LNCaP clone FGC (cell line): ENCODE measurements at places on chromosomes 7 and 10.

DNA sequence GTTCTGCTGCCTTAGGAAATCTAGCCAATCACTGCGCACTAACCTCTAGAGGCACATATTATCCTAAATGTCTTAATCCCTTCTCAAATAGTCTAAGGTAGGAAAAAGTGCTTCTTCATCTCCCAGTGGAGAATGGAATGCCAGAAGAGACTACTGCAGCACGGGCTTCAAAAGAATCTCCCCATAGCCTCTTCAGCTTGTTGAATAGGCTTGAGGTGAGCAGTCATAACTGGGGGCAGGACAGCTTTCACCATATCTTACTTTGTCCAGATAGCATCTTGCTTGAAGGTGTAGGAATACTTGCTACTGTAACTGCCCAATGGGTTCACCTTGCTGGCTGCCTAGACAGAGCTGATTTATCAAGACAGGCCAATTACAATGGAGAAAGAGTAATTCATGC is 88.8 kb downstream of the MBL2 start:
- DNase-seq, result no peak

DNA sequence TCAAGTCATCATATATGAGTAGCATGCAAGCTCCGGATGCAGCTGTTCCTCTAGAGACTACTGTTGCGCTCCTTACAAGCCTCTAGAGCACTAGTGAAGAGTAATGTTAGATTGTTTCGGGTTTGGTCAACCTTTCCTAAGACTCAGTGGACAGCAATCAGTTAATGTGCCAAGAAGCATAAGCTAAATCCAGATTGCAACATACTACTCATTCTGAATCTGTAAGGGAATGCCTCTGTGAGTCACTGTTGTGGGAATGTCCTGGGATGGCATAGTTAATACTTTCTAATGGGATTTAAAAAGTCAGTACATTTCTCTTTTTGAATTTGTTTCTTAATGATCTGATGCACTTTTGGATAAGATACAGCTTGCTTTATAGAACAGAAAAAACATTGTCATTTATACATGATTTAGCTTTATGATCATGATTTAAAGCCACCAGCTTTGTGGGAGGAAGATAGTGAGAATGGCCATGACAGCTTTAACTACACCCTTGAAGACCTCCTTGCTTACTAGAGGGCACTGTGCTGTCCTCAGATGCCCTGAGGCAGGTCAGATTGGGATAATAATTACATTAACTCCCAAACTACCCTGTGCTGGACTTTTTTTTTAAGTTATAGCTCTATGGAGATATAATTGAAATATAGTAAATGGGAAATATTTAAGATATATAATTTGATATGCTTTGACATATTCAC is 138.4 kb downstream of the SDK1 start:
- DNase-seq, result no peak

DNA sequence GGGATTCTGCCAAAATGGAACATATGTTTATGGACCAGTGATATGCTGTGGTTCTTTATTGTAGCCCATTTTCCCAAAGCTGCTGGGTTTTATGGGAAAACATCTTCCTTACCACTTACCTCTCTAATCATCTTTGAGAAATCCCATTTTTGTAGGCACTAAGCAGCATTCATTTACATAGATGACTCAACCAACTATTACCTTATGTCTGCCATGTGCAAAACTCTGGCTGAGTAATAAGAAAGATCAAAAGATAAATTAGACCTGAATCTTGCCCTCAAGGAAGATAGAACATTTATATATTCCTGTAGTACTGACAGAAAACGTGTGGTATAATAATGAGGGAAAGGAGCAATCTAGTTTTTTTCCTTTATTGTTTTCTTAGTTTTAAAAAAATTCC is 24.3 kb downstream of the CBLL1 start:
- DNase-seq, result no peak

- no peak for DNase-seq
Measured at GRCh38 chr10:99412099-99412498, 18.3 kb downstream of the GOT1 start.

DNA sequence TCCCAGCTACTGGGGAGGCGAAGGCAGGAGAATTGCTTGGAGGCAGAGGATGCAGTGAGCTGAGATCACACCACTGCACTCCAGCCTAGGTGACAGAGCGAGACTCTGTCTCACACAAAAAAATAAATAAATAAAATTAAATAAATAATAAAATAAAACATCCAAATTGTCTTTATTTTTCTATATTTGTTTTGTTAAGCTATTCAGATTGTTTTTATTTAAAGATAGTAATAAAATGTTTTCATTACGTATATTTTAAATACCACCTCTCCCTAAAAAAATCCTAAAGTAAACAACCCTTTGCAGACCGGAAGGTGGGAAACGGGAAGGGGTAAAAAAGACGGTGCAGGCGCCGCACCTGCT is 70.7 kb upstream of the TNRC18 start:
- DNase-seq, result no peak

DNA sequence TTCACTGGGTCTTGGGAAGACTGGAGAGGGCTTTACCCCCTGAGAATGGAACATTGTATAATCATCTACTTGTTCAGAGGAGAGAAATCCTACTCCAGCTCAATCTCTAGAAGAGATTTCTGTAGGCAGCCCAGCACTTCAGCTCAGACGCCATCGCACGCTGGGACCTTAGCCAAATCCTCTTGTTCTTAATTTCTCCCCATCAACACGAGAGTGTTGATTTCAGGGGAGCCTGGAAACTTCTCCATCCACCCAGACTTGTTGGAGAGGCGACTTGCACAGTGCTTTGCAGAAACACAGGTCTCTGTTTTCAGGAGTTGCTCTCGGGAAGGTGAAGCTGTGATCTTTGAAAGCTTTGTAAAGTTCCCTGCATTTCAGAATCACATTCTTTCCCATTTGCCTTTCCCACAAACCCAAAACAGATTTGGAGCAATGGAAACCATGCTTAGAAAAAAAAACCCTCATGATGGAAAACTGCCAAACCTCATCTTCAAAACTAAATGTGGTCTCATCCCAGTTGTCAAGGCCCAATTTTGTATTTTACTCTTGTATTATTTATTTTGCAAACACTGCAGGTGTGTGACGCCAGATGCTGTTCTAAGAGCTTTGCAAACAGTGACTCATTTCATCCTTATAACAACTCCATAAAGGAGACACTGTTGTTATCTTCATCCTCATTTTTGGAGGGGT is 60.9 kb downstream of the CALML3 start:
- no peak for DNase-seq

- peak; percentile 17 for DNase-seq
Measured at GRCh38 chr7:120110169-120110568, 162.8 kb upstream of the KCND2 start.

DNA sequence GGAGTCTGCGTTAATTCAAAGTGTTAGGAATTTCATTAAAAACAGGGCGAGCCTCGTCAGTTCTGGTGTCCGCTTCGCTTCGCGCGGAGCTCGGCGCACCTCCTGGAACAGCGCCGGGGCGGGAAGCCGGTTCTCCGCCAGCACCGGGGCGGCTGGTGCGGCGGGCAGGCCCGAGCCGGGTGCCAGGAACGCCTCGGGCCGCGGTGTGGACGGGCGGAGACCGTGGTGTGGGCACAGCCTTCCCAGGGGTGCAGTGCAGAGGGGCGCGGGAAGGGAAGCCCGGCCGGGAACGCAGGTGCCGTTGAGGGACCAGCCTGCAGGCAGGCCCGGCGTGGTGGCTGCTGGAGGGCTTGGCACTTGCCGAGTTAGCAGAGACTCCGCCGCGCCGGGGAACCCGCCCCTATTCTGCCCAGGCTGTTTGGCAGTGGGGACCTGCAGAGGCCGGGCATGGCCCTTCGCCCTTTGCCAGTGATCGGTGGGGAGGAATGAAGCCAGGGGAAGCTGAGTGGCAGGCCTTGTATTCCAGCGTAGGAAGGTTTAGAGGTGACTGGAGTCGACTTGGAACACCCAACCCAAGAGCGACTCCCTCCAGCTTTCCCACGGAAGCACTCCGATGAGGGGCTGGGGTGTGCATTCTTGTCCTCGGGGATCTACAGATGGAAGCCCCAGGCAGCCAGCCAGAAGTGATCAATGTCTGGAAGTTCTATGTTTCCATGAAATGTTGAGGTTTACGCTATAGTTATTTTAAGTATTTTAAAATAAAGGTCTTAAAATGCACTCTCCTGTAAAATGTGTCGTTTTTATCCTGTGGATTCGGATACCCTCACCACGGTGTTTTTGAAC is 945 bp upstream of the RHEB start:
- DNase-seq, result no peak

DNA sequence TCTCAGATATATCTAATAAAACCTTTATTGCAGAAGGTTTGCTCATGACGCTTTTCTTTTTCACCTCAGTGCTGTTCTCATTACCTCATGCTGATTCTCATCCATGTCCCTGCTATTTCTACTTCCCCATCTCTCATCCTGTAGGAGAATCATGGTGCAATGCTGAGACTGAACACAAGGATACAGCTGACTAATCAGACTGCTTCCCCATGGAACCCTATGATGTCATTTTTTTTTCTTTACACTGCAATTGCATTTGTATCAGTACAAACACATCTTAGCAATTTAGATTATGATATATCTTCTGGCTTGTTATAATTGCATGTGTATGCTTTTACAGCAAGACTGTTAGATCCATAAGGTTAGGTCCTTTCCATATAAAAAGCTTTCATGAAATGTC is 93.7 kb downstream of the SEMA3A start:
- no peak for DNase-seq

- no peak for DNase-seq
Measured at GRCh38 chr7:127532151-127532550, 53.2 kb downstream of the GCC1 start.

DNA sequence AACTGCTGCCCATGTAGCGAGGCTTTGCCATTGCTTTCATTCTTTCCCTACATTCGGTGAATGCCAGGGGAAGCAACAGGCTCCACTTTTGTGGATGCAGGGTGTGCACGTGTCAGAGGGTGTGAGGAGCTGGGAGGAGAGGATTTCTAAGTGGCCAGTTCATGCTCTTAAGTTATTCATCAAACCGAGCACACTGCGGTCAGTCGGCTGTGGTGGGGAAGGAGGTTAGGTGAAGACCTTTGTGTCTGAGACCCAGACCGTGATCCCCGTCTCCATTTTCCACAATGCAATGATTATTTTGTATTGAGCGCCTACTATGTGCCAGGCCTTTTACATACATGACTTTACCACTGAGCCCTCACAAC is 438.6 kb upstream of the GALNT17 start:
- DNase-seq, result no peak

DNA sequence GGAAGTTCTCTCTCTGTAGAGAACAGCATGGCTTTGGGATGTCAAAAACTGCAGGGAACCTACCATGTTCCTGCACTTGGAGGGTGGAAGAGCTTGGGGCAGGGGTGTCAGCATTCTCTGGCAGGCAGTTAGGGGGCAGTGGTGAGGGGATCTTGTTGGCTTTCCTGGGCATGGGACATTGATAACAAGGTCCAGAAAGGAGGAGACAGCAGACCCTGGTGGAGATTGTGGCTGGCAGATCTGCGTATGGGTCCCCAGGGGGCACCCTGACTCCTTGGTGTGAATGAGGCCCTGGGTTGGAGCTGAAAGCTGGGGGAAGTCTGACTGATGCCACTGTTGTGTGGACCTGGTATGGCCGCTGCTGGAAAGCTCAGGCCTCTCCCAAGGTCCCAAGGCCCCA is 22.9 kb upstream of the CAMK2B start:
- no peak for DNase-seq

DNA sequence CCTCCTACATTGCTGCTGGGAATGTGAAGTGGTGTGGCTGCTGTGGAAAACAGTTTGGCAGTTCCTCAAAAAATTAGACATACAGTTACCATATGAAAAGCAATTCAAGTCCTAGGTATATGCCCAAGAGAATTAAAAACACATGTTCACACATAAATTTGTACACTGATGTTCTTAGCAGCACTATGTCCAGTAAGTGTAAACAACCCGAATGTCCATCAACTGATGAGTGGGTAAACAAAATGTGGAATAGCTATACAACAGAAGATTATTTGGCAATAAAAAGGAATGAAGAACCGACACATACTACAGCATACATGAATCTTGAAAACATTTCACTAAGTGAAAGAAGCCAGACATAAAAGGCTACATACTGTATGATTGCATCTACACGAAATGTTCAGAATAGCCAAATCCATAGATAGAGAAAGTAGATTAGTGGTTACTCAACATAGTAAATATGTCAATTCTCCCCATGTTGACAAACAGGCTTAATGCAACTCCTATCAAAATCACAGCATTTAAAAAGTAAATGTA is 17.2 kb downstream of the CEP41 start:
- DNase-seq, result no peak

GRCh38 chr7:15280078-15280733 is 281.6 kb downstream of the AGMO start:
- no peak for DNase-seq
